ENCODE measurements at places on chromosomes 3 and 15.

GRCh38 chr3:191070201-191070600 lies 128.8 kb upstream of the OSTN start:
- no peak for DNase-seq

DNA sequence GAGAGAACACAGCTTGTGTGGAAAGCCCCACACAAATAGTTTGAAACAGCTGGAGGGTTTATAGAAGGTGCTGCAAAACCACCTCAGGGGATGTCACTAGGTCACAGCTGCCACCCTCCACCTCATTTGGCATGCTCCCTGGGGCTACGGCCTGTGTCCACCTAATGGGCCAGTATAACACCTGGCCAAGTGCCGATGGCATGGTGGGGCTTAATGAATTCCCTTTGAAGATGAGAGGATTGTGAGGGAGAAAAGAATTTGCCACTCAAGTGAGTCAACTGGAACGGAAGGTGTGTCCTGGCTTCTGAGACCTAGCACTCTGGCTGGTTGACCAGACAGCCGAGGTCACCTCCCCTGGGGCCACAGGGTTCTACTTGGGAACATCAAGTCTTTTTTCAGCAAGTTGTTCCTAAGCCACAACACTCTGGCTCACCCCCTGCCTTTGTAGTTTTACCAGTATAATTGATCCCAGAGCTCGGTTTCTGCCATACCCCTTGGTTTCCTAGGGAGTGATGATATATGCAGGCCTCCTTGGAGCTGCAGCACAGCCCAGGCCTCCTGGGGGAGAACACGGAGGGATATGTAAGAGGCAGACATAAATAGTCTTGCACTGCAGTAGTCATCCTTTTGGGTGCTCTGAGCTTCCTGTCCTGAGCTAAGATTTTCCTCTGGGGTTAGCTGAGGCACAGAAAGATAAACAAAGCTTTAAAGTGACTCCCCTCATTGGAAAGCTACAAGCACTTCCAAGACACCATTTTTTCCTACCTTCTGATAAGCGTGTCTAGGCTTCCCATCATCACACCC lies 178.2 kb upstream of the LPP start:
- DNase-seq: no peak

DNA sequence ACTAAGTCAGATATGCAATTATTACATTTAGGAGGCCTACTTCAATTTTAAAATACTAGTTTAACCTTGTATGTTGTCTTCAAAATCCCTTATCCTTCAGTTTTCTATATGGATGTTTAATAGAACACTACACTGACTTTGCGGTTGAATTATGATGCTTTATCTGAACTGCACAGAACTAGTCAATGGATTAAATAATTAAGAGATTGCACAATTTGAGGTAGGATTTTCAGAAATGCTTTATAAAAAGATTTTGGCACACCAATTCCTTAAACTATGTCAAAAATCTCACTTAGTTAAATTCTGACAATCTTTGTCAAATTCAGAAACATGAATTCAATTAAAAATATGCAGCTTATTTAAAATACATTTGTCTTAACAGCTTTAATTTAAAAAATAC lies 28.1 kb downstream of the ATOSA start:
- no peak for DNase-seq

GRCh38 chr3:57331078-57331610 lies 38.7 kb upstream of the ASB14 start:
- DNase-seq: no peak

GRCh38 chr3:42667523-42668412 lies 14.3 kb downstream of the ZBTB47 start:
- no peak for DNase-seq
